ENCODE measurements at places on chromosomes 13 and 19.

- no peak for DNase-seq
Measured at GRCh38 chr13:22047082-22047784, 376.4 kb downstream of the FGF9 start.

GRCh38 chr13:47046706-47047105, 149.9 kb upstream of the HTR2A start:
- no peak for DNase-seq

DNA sequence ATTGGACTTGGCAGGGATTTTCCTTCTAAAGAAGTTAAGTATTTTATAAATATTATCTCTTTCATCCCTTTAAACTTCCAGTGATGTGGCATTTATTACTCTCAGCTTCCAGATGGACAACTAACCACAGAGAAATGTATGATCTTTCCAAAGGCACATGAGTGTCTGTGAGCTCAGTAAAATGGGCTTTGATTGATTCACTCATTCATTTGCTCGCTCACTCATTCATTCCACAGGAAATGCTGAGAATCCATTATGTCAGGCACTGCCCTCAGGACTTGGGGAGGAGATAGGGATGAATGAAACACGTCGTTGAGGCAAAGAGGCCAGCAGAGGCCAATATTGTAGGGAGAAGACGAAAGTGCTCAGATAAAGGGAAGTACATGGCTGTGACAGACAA, 359.3 kb downstream of the EFNB2 start:
- no peak for DNase-seq

DNA sequence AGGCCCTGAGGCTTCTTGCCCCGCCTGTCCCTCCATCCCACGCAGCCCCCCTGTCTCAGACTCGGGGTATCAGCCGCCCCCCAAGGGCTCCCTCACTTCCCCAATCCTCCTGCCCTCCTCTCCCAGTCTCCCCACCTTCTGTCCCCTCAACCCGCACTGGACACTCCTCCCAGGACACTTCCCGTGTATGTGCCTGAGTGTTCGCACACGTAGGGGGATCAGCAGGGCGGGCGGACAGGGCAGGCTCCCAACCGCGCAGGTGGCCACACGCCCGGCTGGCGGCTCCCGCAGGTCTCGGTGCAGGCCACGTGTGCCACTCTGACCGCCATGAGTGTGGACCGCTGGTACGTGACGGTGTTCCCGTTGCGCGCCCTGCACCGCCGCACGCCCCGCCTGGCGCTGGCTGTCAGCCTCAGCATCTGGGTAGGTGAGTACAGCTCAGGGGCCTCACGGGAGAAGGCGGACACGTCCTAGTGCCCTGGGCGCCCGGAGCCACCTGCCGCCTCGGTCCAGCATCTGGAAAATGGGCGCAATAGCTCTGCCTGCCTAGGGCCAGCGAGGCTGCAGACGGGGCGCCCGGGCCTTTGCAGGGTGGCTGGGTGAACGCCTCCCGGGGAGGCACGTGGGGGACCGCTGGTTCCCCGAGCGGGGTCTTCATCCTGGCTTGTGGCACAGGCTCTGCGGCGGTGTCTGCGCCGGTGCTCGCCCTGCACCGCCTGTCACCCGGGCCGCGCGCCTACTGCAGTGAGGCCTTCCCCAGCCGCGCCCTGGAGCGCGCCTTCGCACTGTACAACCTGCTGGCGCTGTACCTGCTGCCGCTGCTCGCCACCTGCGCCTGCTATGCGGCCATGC, 2.3 kb downstream of the KISS1R start:
- DNase-seq: no peak

- no peak for DNase-seq
Measured at GRCh38 chr13:101238555-101238954, 177.8 kb downstream of the NALCN start.

- DNase-seq: no peak
Measured at GRCh38 chr19:4267101-4267900, 11.8 kb upstream of the SHD start.

DNA sequence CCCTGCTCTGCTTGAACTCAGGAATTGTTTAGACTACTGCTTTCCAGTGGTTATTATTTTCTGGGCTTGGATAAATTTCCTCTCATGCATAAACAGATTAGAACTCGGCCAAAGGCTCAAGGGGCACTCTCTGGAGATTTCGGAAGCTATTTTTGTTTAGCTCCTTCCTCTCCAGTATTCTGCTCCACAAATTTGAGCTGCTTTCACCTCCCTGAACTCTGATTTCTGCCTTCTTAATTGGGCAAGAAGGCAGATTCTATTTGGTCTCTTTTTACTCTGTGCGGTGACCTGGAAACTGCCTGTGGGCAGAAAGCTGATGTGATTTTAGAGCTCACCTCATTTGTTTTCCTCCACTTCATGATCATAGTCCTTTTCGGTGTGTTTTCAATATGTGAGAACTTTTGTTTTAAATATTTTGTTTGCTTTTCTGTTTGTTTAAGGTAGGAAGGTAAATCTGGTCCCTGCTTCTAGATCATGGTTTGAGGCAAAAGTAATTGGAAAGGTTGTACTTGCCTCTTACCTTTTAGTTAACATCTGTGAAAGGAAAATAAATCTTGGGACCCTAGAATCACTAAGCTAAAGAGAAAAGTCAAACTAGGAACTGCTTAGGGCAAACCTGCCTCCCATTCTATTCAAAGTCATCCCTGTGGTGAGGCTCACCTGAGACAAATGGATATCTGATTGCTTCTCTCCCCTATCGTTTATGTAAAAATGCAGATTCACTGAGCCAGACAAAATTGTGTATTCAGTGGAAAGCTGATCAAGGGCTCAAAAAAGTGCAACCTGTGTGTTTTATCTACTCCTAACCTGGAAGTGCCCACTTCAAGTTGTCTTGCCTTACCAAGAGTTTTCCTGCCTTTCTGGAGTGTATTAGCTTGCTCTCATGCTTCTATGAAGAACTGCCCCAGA, 714.7 kb upstream of the PCDH20 start:
- no peak for DNase-seq
